ENCODE measurements at places on chromosomes 4 and X.
A peak's percentile ranks its signal among the peaks of the same experiment; 100 is the strongest.

- DNase-seq, result no peak
- H3K27ac ChIP-seq, result no peak overlapping the region
- H3K4me1 ChIP-seq, result no peaks in the 10 kb centered on the region
Measured at GRCh38 chr4:72817012-72817411, 248.0 kb upstream of the ADAMTS3 start.

GRCh38 chr4:54224996-54225597 is 4.0 kb upstream of the PDGFRA start:
- no peak overlapping the region for H3K27ac ChIP-seq
- H3K27me3 ChIP-seq, result peaks cover 82% of the 10 kb centered on the region
- no peak overlapping the region for H3K4me3 ChIP-seq

DNA sequence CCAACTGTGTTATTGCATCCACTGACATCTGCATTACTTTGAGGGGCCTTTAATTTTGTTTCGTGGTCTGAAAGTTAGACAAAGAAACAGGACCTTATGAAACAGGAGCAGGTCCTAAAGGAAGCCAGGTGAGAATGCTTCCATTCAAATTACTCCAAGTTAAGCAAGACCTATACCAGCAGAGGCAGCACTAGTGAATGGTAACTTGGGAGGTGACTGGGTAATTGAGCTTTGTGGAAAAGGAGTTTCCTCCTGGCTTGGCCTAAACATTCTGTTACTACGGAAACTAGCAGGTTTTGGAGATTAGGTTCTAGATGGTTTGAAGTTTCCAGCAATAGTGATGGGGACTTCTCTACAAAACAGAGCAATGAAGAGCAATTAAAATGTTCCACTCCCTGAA is 173.5 kb downstream of the NKX6-1 start:
- no peaks in the 10 kb centered on the region for H3K27me3 ChIP-seq
- H3K4me3 ChIP-seq, result no peak overlapping the region
- no peak overlapping the region for H3K27ac ChIP-seq
- no peak for DNase-seq

DNA sequence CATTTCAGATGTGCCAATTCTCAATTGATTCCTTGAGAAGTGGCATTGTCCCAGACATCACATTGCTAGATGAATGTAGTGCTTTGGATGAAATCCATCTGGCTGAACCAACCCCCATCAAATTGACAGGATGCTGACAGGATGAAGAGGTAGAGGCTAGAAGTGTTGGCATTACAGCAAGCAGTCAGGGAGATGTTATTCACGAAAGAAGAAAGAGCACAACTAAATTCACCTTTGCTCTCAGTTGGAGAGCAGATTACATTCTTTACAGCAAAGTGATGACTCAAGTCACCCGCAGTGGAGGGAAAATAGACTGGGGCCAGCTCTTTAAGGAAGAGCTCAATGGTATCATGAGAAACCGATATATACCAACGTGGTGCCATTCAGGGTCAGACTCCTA is 259.6 kb downstream of the C4orf33 start:
- no peaks in the 10 kb centered on the region for H3K4me1 ChIP-seq
- peaks cover 23% of the 10 kb centered on the region for H3K27me3 ChIP-seq
- DNase-seq, result no peak
- no peaks in the 10 kb centered on the region for H3K36me3 ChIP-seq
- no peak overlapping the region for H3K27ac ChIP-seq

DNA sequence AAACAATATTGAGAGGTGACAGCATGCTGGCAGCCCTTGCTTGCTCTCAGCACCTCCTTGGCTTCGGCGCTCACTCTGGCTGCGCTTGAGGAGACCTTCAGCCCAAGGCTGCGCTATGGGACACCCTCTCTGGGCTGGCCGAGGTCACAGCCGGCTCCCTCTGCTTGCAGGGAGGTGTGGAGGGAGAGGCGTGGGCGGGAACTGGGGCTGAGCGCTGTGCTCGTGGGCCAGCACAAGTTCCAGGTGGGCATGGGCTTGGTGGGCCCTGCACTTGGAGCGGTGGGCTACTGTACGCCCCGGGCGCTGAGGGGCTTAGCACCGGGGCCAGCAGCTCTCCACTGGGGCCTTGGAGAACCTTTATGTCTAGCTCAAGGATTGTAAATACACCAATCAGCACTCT is 1613.8 kb upstream of the IGFBP7 start:
- no peak overlapping the region for H3K4me3 ChIP-seq
- no peak overlapping the region for H3K27ac ChIP-seq
- no peaks in the 10 kb centered on the region for H3K4me1 ChIP-seq
- no peaks in the 10 kb centered on the region for H3K36me3 ChIP-seq
- DNase-seq, result no peak

DNA sequence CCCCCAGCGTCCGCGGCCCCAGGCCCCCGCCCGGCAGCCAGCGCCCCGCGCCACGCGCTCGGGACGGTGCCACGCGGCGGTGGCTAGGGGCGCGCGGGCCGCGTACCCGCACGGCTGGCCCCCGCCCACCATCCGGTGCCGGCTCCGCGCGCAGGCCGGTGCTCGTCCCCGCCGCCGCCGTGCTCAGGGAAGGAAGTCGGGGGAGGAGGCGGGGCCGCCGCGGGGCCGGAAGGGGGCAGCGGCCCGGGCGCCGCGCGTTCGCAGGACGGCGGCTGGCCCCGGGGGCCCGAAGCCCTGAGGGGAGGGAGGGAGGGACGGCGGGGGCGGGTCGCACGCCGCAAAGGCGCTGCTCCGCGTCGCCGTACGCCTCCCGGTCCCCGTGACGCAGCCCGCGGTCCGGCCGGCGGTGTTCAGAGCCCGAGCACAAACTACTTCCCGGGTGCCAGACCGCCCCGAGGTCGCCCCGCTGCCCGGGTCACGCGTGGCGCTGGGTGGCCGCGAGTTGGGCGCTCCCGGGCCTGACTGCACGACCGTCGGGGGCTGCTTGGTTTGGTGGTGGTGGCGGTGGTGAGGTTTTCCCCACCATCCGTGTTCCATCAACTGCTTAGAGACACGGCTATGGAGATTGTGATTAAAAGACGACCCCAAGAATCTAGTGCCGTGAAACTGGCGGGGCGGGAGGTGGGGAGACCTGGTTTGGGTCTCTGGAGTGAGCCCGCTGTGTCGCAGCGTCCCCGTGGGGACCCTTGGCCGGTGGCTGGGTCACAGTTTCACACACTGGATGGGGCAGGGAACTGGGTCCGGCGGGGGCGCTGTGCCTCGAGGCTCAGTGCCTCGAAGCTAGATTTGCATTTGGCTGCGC is at the start of gene DCTD:
DCTD (minus strand) TSS at position 205 of the 862 bp plus-strand sequence. CDS start 1,818 bp downstream, outside the sequence.
- H3K4me1 ChIP-seq, result peaks cover 45% of the 10 kb centered on the region
- peak within 1 kb of the TSS; percentile 95 for H3K27ac ChIP-seq
- peak; percentile 85 for DNase-seq
- peaks cover 21% of the 10 kb centered on the region for H3K36me3 ChIP-seq
- H3K4me3 ChIP-seq, result peak within 1 kb of the TSS; percentile 79

DNA sequence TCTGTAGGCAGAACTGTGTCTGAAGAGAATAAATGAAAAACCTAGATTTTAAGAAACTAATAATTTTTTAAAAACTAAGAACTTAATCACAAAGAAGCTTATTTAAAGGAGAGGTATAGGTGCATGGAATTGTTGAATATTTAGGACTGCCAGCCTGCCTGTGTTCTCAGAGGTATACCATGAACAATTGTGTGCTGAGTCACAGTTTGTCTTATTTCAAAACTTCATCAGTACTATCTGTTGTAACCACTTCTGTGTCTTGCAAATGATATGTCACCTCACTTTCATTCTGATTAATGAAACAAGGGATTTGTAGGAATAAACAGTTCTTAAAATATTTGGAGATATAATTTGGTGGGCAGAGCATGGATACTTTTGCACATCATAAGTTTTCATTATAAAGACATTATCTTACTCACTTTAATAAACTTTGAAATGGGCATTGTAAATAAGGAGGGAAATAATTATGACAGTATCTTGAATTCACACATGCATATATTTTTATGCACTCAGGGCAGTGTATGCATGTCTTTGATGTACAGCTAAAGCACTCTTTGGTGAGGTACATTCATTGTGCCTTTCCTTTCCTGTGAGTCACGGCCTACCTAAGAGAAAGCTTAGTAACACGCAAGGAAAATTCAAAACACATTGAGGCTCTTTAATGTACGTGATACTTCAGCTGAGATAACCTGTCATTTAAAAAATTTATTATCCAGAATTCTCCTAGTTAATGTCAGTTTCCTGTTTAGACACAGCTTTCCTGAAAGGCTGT is 31.7 kb downstream of the STOX2 start:
- no peak overlapping the region for H3K27ac ChIP-seq
- H3K4me3 ChIP-seq, result no peak overlapping the region
- no peaks in the 10 kb centered on the region for H3K4me1 ChIP-seq
- DNase-seq, result no peak

DNA sequence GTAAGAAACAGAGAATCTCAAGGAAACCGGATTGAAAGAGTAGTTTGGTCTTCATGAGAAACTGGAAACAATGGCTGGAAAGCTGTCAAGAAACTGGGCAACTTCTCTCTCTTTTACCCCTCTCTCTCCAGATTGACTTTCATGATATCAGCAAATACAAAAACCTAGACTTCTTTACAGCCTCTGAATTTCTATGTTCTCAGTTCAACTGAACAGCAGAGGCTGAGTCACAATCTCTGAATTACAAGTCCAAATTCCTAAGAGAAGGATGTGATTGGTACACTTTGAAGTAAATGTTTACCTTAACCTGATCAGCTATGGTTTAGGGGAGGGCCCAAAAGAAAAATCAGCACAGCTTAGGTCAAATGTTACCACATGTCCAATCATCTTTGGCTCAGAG is 974.9 kb downstream of the RPA4 start:
- no peak overlapping the region for H3K4me3 ChIP-seq
- H3K36me3 ChIP-seq, result no peaks in the 10 kb centered on the region
- H3K27me3 ChIP-seq, result no peaks in the 10 kb centered on the region
- DNase-seq, result no peak
- no peak overlapping the region for H3K27ac ChIP-seq
- no peaks in the 10 kb centered on the region for H3K4me1 ChIP-seq

- H3K4me3 ChIP-seq, result peak overlapping the region; percentile 88
- peak; percentile 40 for DNase-seq
- no peaks in the 10 kb centered on the region for H3K27me3 ChIP-seq
- peaks cover 19% of the 10 kb centered on the region for H3K4me1 ChIP-seq
Measured at GRCh38 chrX:64975491-64975890, 759 bp downstream of the ZC4H2 start.

- no peaks in the 10 kb centered on the region for H3K27me3 ChIP-seq
- no peak overlapping the region for H3K27ac ChIP-seq
- no peaks in the 10 kb centered on the region for H3K36me3 ChIP-seq
- no peak overlapping the region for H3K4me3 ChIP-seq
- H3K4me1 ChIP-seq, result peaks cover 36% of the 10 kb centered on the region
- no peak for DNase-seq
Measured at GRCh38 chrX:150544835-150545770, 23.3 kb upstream of the MTM1 start.

DNA sequence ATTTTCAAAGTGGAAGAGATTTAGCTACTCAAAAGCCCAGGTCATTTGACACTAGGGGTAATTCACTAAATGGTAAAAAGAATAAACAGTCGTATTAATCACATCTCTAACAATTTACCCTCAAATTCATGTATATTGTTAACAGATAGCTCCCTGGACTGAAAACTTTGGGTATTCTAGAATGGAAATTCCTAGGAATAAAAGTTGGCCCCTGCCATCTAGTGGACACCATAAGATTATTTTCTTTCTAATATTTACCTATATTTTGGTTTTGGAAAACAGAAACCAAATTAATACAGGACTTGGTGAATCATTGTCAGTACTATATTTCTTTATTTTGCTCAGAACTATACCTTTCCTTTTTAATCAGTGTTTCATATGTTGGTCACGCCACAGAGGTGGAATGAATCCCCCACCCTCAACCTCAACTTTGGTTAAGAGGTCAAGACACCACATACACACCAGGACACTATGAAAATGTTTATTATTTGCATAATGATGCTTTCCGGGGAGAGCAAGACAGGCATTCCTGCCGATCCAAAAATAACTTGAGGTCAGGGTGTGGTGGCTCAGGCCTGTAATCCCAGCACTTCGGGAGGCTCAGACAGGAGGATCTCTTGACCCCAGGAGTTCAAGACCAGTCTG is 96.2 kb upstream of the APOOL start:
- H3K27me3 ChIP-seq, result no peaks in the 10 kb centered on the region
- no peak overlapping the region for H3K4me3 ChIP-seq
- H3K36me3 ChIP-seq, result no peaks in the 10 kb centered on the region
- H3K27ac ChIP-seq, result no peak overlapping the region

DNA sequence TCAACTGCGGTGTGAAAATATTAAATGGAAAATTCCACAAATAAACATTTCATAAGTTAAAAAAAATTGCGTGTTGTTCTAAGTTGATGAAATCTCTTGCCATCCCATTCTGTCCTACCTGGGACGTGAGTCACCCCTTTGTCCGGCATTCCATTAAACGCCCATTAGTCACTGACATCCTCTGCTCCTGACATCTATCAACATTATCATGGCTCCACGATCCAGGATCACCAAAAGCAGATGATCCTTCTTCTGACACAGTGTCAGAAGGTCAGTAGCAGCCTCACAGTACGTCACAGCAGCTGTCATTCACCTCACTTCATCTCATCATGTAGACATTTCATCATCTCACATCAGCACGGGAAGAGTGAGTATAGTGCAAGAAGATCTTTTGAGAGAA is 125.7 kb downstream of the ZNF827 start:
- peaks cover 30% of the 10 kb centered on the region for H3K4me1 ChIP-seq
- peaks cover 54% of the 10 kb centered on the region for H3K36me3 ChIP-seq
- no peaks in the 10 kb centered on the region for H3K27me3 ChIP-seq
- H3K27ac ChIP-seq, result no peak overlapping the region

DNA sequence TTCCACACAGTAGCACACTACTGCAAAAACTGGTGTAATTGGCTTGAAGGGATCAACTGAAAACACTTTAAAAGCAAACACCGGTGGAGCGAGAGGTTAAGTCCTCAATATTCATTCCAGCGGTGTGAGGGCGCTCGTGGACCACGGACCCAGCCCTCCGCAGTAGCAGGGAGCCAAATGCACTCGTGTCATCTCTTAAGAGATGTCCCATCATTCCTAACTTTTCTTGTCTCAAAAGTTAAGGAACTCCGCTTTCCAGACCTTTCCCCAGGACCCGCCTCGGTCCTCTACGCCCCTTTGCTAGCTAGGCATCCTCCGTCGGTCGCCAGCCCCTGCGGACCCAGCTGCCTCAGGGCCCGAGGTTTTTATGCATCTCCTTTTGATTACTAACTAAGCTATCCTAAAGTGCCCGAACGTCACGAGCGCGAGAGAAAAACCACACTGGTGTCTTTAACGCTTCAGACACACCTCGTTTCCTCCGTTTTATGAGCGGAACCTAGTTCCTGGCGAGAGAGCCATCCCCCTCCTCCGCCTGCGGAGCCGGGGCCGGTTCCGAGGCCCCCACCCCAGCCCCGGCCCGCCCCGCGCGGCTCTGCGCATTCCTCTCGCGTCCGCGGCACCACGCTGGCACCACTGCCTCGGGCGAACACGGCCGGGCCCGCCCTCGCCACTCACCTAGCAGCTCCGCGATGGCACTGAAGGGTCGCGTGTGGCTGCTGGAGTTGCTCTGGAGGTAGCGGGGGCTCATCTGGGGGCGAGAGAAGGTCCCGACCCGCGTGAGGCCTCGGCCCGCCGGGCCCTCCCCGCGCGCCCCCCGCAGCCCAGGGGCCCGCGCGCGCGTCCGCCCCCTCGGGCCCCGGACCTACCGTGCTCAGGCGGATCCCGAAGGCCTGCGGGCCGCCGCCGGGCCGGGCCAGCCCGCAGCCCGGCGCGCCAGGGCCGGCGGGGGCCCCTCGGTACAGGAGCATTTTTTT is 723 bp downstream of the MORC4 start:
- H3K27me3 ChIP-seq, result no peaks in the 10 kb centered on the region
- H3K36me3 ChIP-seq, result peaks cover 3% of the 10 kb centered on the region
- no peak overlapping the region for H3K27ac ChIP-seq

GRCh38 chr4:101417046-101417445 is 69.7 kb upstream of the PPP3CA start:
- peaks cover 30% of the 10 kb centered on the region for H3K36me3 ChIP-seq
- H3K4me3 ChIP-seq, result no peak overlapping the region
- no peak overlapping the region for H3K27ac ChIP-seq
- DNase-seq, result no peak
- H3K27me3 ChIP-seq, result peaks cover 2% of the 10 kb centered on the region

All from activated CD8-positive, alpha-beta memory T cell treated with anti-CD3 and anti-CD28 coated beads, Interleukin-2, amount 10 ng/mL, durations not matched to agents 7 days and 5 days (primary cell).